NCI-H1436 (cell line): ENCODE measurements at places on chromosomes 6 and 20.

DNA sequence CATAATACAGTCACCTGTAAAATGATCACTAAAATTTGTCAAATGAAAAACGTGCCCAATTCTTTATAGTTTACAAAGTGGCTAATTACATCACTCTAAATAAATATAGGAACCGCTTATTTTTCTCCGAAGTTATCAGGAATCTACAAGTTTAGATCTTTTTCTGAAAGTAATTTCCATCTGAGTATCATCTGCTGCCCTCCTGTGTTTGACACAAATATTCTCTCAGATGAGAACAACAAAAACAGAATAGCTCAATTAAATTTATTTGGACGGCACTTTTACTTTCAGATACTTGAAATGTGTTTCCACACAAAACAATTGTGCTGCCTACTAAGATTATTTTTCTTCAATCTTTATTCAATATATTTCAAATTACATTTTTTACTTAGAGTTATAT lies 5.0 kb downstream of the SF3B5 start:
- no peak for DNase-seq

GRCh38 chr6:36539814-36540568 lies 7.3 kb downstream of the STK38 start:
- no peak for DNase-seq

- no peak for DNase-seq
Observed at GRCh38 chr6:1609041-1609647, 571 bp upstream of the FOXC1 start.

- DNase-seq, result no peak
Observed at GRCh38 chr20:46122071-46122470, 4.0 kb downstream of the CD40 start.

GRCh38 chr6:153092082-153093013 lies 38.7 kb downstream of the RGS17 start:
- DNase-seq, result no peak

- peak; percentile 27 for DNase-seq
Observed at GRCh38 chr6:169723200-169723909, 945 bp downstream of the PHF10 start.

- no peak for DNase-seq
Observed at GRCh38 chr20:47676912-47677634, 108.2 kb downstream of the SULF2 start.

DNA sequence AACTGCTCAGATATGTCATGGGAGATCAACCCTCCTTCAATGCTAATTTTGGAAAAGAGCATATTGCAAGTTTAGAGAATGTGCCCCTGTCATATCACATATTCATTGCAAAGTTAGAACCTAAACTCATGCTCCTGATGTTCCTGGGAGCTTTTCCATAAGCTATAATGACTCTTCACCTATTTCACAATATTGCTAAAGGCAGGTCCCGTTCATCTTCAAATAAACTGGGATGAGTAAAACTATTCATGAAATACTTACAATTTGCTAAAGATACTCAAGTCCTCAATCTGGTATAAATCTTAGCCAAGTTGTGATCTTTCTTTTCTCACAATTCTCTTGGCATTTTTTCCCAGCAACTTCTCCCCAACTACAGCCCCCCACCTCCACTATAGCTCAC lies 121.7 kb upstream of the TNFAIP3 start:
- DNase-seq, result no peak

DNA sequence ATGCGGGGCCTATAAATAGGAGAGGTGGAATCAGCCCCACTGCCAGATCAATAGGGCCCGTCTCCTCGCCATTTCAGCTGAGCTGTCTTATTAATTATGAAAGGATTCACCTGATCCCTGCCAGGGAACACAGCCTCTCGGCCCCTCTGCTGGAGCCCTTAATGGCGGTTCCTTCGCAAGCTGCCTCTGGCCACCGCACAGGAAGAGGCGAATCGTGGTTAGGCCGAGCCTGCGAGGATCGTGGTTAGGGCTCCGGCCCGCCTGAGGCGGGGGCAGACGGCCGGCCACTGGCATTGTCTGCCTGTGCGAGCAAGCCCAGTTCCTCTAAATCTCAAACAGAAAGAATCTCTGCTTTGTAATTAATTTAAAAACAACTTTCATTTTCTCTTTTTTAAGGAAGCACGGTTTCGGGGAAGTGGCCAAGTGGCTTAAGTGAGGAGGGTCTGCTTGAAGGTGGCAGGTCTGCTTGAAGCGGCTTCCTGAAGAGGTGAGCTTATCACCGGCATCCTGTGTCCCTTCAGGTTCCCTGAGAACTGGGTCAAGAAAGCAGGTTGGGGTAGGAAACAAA lies 9.2 kb downstream of the NRN1 start:
- no peak for DNase-seq

- no peak for DNase-seq
Observed at GRCh38 chr6:35328108-35328723, 14.1 kb upstream of the PPARD start.

DNA sequence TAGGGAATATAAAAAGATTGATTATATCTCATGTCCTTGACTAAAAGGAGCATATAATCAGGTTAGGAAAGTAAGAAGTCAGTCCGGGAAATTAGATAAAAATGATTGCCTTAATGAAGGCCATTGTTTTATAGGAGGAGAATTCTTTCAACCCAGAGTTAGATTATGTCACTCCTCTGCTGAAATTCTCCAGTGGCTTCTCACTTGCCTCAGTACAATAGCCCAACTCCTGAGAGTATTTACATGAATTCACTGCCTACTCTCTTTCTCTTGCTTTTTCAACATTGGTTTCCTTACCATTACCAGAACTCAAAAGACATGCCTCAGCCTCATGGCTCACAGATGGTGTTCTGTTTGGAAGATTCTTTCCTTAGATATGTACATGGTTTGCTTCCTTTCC lies 114.9 kb downstream of the EPHA7 start:
- no peak for DNase-seq

GRCh38 chr20:52959125-52959524 lies 13.0 kb upstream of the TSHZ2 start:
- DNase-seq, result peak; percentile 69

GRCh38 chr20:53752971-53753879 lies 159.6 kb upstream of the ZNF217 start:
- no peak for DNase-seq

DNA sequence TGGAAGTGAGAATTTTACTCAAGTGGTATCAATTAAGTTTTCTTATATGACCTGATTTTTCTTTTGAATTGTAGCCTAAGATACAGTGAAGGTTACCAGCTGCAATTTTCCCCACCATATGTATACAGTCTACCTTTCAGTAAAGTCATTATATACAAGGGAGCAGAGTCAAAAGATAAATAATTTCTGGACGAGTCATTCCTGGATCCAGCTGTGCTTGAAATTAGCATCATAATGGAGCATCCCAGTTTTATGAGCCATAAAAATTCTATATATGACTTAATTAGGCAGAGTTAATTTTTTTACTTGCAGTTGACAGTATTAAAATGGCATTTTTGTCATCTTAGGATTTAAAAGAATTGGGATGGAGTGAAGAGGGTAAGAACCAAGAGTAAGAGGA lies 1008.4 kb downstream of the PHF3 start:
- DNase-seq, result no peak

GRCh38 chr20:47664068-47664437 lies 121.2 kb downstream of the SULF2 start:
- DNase-seq, result no peak

- no peak for DNase-seq
Observed at GRCh38 chr20:60669211-60669610, 582.9 kb upstream of the CDH4 start.

DNA sequence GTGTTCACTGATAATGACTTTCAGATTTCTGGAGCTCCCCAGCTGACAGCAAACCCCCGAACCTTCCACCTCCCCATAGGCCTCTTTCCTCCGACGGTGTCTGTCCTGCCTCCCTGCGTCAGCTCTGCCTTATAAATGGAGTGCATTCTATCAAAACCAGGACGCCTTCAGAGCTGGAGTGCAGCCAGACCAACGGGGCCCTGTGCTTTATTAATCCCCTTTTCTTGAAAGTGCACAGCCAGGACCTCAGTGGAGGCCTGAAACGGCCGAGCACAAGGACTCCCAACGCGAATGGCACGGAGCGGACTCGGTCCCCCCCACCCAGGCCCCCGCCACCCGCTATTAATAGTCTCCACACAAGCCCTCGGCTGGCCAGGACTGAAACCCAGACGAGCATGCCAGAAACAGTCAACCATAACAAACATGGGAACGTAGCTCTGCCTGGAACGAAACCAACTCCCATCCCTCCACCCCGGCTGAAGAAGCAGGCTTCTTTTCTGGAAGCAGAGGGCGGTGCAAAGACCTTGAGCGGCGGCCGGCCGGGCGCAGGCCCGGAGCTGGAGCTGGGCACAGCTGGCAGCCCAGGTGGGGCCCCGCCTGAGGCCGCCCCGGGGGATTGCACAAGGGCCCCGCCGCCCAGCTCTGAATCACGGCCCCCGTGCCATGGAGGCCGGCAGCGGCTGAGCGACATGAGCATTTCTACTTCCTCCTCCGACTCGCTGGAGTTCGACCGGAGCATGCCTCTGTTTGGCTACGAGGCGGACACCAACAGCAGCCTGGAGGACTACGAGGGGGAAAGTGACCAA lies 42.3 kb upstream of the NAA20 start:
- DNase-seq, result no peak

DNA sequence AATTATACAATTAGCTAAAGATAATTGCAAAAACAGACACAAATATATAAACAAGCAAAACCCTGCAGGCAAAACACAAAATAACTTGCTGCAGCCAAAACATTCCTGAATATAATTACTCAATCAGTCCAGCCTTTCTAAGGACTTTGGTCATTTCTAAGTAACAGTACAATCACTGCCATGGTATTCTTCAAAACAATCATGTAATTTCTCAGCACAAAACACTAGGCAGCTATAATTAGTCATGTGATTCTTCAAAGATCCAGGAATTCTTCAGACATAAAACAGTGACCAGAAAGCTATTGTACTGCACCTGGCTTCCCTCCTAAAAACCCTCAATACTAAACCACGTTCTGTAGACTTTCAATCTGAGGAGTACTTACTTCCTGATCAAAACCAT lies 881.1 kb downstream of the EPHA7 start:
- DNase-seq, result no peak

- no peak for DNase-seq
Observed at GRCh38 chr6:30149858-30150550, 11.0 kb downstream of the TRIM10 start.

- DNase-seq, result no peak
Observed at GRCh38 chr20:58636396-58636982, 14.6 kb upstream of the STX16 start.

GRCh38 chr6:30877419-30878262 lies 6.7 kb upstream of the DDR1 start:
- peak; percentile 72 for DNase-seq
